Cortex of kidney (tissue), 1 donor: ENCODE measurements at places on chromosomes 6 and 20.

- no peak for DNase-seq
These were observed 43.8 kb downstream of the POPDC3 start for GRCh38 chr6:105135907-105136430.

- DNase-seq, result no peak
These were observed 510.2 kb upstream of the SULF2 start for GRCh38 chr20:48295445-48295903.

GRCh38 chr6:126302191-126302590 is 37.7 kb upstream of the CENPW start:
- DNase-seq, result no peak

GRCh38 chr6:157787080-157787479 is 36.0 kb upstream of the SNX9 start:
- no peak for DNase-seq

DNA sequence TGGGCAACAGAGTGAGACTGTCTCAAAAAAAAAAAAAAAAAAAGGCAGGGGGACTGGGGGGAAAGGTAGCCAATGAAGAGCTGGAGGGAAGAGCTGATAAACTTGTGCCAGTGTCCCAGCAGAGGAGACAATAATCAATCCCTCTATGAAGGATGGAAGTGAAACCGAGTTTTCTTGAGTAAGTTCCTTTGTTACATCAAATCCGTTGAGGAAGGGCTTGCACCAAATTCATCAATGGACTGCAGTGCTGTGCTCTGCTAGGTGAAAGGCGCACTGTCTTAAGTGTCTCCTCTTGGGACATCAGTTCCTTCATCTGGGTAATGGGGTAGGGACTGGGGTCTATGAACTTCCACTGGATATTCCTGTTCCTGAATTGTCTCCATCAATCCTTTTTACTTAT is 3.0 kb upstream of the CRIP3 start:
- no peak for DNase-seq

- DNase-seq, result no peak
These were observed 24.4 kb downstream of the TMEM181 start for GRCh38 chr6:158584236-158584651.
